ENCODE measurements at places on chromosomes 13 and 19.

GRCh38 chr13:77372275-77372674 lies 45.4 kb upstream of the MYCBP2 start:
- no peak for DNase-seq

GRCh38 chr19:5000120-5000611 lies 31.3 kb downstream of the KDM4B start:
- no peak for DNase-seq

GRCh38 chr13:100491164-100491842 lies 97.3 kb downstream of the GGACT start:
- no peak for DNase-seq

DNA sequence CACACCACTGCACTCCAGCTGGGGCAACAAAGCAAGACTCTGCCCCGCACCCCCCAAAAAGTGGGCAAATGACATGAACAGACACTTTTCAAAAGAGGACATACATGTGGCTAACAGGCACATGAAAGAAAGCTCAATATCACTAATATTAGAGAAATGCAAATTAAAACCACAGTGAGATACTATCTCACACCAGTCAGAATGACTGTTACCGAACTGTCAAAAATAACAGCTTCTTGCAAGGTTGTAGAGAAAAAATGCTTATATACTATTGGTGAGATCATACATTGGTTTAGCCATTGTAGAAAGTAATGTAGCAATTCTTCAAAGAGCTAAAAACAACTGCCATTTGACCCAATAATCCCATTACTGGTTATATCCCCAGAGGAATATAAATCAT lies 99.5 kb upstream of the SPATA13 start:
- DNase-seq: no peak

DNA sequence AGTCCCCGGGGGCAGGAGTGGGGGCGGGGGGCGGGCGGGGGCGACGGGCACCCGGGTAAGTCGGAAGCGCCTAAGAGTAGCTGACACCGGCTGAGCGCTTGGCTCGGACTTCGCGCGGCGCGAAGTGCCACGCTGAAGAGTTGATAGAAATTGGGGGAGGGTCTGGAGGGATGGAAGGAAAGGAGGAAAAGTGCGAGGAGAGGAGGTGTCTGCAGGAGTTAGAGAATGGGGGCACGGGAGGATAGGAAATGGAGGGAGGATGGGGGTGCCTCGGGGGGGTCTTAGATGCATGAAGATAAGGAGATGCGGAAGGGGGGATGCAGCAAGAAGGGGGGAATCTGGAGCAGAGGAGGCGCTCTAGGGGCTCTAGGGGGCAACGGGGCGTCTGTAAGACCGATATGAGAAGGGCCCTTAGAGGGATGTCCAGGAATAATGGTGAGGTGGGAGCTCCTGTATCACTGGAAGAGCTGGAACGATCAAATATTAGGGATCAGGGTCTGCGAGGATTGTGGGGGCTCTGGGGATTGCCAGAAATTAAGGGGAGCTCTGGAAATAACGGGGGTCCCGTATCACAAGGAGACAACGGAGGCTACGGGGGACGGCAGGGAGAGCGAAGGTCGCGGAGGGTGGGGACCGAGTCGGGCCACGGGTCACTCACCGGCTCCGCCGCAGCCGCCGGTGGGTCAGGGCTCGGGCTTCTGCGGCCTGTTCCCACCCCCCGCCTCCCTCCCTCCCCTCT lies at the start of gene MYPOP:
Gene MYPOP, minus strand, starts transcription at position 702 of the 739 bp plus-strand sequence. CDS start 840 bp downstream, outside the sequence.
- DNase-seq: no peak

DNA sequence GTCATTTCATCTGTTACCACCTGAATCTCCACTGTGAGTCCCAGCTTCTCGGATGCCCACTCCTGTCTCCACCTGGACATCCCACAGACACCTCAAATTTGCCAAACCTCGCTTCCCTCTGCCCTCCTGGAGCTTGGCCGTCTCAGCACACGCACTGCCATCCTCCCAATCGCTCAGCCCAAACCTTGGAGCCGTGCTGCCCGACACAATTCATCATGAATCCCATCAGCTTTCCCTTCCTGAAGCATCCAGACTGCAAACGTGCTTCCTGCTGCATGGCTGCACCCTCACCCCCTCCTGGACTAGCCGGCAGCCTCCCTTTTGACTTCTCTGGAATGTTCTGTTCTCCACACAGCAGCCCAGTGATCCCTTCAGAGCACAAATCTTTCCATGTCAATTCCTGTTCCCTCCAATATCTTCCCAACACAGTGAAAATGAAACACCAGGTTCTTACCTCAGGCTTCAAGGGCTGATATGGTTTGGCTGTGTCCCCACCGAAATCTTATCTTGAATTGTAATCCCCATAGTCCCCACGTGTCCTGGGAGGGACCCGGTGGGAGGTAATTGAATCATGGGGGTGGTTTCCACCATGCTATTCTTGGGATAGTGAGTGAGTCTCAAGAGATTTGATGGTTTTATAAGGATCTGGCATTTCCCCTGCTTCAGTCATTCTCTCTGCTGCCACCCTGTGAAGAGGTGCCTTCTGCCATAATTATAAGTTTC lies 1.1 kb upstream of the PROZ start:
- no peak for DNase-seq

DNA sequence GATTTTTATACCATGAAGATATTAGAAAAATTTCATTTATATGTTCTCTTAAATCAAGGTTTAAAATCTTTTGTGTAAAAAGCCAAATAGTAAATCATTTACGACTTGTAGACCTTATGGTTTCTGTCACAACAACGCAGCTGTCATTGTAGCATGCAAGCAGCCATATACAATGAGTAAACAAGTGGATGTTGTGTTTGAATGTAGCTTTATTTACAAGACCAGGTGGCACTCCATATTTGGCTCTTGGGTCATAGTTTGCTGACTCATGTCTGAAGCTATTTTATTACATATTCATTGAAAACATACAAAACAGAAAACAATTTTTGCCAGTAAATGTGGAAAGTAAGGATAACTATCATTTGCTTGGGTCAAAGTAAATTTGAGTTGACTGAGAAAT lies 930.8 kb downstream of the SLITRK5 start:
- no peak for DNase-seq

DNA sequence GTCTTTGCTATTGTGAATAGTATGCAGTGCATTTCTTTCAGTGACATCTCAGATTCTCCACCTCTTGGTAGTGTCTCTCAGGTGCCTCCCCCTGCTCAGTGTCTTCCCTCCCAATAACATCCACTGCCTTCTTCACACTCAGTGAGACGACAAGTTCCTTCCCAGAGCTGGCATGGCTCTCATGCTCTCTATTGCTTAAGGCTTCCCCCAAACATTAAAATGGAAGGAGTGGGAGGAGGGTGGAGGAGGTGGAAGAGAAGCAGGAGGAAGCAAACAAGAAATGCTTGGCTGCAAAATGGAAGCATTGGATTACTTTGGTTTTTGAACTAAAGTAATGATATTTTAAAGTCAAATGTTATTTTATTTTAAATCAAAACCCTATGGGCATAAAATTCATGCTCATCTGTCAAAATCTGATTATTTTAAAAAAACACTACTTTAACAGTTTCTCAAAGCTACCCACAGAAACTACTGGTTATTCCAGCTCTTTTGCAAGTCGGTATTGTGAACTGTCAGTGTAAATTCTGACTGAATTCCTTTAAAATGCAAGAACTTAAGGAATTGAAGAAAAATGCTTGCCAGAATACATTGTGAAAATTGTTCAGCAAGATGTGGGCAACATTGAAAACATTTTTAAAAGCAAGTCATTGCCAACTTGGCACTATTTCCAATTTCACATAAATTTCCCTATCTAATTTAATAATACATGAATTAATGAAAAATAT lies 727.6 kb upstream of the ARGLU1 start:
- no peak for DNase-seq

DNA sequence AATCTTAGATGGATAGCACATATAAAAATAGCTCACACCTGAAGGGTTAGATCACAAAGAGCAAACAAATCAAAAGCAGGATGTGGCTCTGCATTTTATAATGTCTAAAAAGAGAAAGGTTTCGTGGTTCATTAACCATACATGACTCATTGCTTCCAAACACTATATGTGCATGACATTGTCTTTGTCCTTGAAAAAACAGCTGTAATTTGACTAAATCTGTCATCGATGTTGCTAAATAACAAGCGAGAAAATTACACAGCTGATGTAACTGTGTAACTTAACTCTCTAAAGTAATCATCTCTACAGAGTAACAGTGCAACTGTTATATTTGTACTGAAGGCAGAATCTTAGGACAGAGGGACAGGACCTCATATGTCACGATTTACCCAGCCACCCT lies 383.1 kb upstream of the GPC6 start:
- DNase-seq: no peak

GRCh38 chr13:39561971-39562370 lies 41.0 kb downstream of the LHFPL6 start:
- no peak for DNase-seq

DNA sequence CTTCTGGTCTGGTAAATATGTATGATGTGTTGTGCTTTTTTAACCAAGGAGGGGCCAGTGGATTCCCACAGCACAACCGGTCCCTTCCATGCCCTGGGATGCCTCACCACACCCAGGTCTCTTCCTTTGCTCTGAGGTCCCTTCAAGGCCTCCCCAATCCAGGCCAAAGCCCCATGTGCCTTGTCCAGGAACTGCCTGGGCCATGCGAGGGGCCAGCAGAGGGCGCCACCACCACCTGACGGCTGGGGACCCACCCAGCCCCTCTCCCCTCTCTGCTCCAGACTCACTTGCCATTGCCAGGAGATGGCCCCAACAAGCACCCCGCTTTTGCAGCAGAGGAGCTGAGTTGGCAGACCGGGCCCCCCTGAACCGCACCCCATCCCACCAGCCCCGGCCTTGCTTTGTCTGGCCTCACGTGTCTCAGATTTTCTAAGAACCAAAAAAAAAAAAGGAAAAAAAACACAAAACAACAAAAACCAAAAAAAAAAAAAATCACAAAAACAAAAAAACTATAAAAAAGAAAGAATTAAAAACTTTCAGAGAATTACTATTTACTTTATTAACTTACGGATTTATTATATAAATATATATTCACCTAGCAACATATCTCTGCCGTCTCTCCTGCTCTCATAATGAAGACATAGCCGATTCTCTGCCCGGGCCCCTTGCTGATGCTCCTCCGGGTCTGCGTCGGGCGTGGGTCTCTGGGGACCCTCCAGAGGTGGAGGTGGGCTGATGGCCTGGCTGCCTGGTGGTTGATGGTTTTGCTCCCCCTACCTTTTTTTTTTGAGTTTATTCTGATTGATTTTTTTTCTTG lies 14.4 kb downstream of the CAPN12 start:
- peak; percentile 68 for DNase-seq

DNA sequence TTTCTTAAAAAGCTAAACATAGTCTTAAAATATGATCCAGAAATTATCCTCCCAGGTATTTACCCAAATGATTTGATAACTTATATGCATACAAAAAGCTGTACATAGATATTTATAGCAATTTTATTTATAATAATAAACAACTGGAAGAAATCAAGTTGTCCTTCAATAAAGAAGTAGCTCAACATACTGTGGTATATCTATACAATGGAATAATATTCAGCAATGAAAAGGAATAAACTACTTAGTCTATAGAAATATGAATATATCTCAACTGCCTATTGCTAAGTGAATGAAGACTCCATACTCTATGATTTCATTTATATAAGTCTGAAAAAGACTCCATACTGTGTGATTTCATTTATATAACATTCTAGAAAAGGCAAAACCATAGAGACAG lies 47.1 kb upstream of the SLAIN1 start:
- no peak for DNase-seq

- no peak for DNase-seq
Observed at GRCh38 chr19:33947265-33947964, 150.7 kb downstream of the KCTD15 start.

- DNase-seq: no peak
Observed at GRCh38 chr19:42150911-42151361, 18.7 kb upstream of the POU2F2 start.

DNA sequence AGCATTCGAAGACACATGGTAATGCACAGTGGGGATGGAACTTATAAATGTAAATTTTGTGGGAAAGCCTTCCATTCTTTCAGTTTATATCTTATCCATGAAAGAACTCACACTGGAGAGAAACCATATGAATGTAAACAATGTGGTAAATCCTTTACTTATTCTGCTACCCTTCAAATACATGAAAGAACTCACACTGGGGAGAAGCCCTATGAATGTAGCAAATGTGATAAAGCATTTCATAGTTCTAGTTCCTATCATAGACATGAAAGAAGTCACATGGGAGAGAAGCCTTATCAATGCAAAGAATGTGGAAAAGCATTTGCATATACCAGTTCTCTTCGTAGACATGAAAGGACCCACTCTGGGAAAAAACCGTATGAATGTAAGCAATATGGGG lies 16.2 kb upstream of the ZNF763 start:
- DNase-seq: no peak

- no peak for DNase-seq
Observed at GRCh38 chr19:35731779-35732405, 10.4 kb downstream of the IGFLR1 start.

GRCh38 chr19:47735131-47735530 lies 10.2 kb upstream of the NOP53 start:
- no peak for DNase-seq

- DNase-seq: no peak
Observed at GRCh38 chr19:7505682-7506384, 10.1 kb upstream of the ZNF358 start.

DNA sequence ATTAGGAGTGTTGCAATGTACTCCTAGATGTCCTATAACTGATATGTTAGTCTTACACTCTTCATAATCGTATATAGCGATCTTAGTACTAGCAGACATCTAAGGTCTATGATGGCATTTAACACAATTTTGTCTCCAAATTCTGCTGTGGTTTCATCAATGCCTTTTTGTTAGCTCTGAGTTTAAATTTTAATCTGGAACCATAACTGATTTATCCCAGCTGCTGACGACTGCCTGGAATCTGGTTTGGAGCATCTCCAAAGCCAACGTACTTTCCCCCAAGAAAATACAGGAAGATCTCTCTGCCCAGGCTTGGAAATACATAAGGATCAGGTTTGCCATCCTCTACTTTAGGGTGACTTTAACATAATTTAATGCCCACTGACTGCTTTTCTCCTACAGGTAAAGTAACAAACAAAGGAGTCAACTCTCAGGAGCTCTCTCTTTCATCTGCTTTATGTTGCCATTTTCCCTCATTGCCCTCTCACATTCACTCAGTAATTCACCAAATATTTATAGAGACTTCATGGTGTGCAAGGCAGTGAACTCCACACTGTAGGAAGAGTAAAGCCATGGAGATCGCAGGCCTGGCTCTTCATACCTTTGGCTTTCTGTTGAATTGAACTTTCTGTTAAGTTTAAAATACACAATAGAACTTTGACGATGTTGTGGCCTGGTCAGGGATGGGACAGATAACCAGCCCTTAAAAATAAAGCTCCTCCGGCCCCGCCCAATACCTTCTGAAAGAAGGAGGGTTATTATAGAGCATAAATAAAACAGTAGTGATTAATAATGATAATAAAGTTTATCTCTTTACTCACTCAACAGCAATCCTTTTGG lies 23.3 kb upstream of the SPART start:
- no peak for DNase-seq

GRCh38 chr19:16615808-16616207 lies 12.2 kb downstream of the MED26 start:
- no peak for DNase-seq

GRCh38 chr19:30338041-30338456 lies 34.1 kb upstream of the ZNF536 start:
- DNase-seq: no peak

GRCh38 chr13:21466527-21466926 lies 7.4 kb upstream of the ZDHHC20 start:
- DNase-seq: no peak

GRCh38 chr13:106568299-106569003 lies 514 bp upstream of the ARGLU1 start:
- DNase-seq: no peak

- no peak for DNase-seq
Observed at GRCh38 chr13:99663908-99664307, 162.6 kb downstream of the TM9SF2 start.
